Tibial artery (tissue), 4 donors: ENCODE measurements at places on chromosomes 11 and 22.
A peak's percentile ranks its signal among the peaks of the same experiment; 100 is the strongest.

- DNase-seq, result no peak
Measured at GRCh38 chr11:1078191-1078601, 3.5 kb downstream of the MUC2 start.

GRCh38 chr11:73271936-73272679 is at the start of gene P2RY6:
P2RY6 (plus strand) TSS chr11:73272338; CDS start chr11:73296519, 24,181 bp downstream.
- DNase-seq, result peak; percentile 42

DNA sequence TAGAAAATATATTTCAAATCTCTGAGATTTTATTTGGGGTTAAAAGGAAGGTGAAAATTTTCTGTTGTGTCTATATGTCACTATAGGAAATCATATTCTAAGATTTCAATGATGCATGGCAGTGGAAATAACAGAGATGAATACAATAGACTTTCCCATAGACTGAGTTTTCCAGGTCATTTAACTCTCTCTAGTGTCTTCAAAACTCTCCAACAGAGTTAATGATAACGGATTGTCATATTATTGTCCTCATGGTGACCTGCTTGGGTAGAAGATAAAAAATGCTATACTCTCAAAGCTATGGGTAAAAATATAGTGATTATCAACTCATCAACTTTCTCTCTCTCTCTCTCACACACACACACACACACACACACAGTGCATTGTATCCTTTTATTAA is 312.9 kb downstream of the CNTN5 start:
- DNase-seq, result no peak

GRCh38 chr11:101215069-101215468 is 85.5 kb upstream of the PGR start:
- no peak for DNase-seq

- DNase-seq, result no peak
Measured at GRCh38 chr11:124832571-124832970, 32.4 kb upstream of the MSANTD2 start.

DNA sequence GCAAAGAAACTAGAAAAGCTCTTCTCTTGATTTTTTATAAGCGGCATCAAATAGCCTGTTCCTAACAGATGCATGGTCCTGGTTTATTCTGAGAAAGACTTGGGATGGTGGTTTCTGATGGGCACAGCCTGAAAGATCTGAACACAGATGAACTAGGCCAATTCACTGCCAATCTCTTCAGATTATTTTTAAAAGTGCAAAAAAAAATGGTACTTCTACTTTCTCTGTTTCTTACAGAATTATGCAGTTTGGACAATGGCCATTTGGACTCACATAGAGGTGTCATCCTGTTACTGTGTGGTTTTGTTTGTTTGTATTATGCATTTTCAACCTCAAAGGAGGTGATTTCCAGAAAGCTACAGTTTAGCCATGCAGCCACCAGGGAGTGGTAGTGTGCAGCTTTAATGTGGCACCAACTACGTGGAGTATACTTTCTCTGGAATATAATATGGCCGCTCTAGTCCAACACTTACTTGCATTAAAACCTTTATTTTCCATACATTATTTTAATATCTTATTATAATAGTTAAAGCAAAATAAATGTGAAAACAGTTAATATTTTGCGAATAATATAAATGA is 469.8 kb upstream of the KIRREL3 start:
- DNase-seq, result no peak

- no peak for DNase-seq
Measured at GRCh38 chr22:27635435-27635834, 166.1 kb downstream of the MN1 start.

GRCh38 chr11:121482231-121483129 is 29.7 kb upstream of the SORL1-AS1 start:
- no peak for DNase-seq

DNA sequence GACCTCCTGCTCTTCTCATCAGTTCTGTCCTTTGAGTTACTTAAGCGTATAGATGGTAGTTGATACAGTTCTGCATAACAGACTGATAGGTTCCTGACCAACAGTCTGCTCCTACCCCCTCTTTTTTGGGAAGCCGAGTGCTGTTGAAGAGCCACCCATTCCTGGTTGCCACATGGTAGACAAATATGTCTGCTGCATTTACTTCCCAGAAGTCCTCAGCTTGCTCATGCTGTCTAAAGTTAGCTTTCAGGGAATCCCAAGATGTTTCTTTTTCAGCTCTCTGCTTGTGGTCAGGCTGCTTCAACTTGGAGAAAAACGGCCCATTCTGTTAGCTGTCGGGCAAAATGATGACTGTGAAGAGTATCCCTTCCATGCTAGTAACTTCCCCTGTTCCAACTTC is 48.7 kb downstream of the C22orf31 start:
- DNase-seq, result no peak

DNA sequence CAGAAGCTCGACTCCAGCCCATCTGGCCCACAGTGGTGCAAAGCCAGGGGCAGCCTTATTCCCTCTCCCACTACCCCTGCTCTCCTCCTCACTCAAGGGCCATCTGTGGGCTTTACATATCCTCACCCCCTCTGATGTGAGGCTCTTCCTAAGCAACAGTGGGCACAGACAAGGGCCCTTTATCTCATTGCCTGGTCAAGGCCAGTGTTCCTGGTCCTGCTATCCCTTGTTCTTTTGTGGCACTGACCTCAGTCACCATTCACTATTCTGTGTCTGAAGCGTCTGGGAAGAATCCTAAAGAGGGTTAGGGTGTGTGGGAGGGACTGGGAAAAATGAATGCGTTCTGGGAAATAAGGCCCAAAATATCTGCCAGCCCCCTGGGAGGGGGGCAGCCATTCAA is 7.3 kb downstream of the DNAL4 start:
- no peak for DNase-seq

DNA sequence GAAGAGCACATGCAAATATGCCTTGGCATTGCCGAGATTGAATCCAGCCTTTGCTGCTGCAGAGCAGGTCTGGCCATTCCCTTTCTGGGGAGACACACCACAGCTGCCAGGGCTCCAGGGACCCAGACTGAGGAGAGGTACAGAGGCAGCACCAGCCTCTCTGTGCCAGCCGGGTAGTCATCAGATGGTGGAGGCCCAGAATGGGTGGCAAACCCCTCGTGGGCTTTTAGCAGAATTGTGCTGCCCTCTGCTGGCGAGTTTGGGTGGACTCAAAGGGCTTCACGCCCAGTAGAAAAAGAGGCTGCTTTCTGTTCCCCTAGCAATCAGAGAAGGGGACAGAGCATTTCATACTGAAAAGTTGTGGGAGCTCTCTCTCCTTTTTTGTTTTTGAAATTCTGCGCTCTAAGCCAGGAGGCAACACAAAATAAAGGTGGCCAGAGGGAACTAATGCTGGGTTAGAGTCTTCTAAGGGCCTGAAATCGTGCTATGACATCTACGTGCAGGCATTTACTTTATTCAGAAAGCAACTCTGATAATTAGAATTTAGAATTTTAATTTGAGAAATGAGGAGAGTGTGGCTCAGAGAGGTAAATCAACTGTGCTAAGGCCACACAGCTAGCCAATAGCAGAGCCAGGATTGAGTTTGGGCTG is 158.8 kb upstream of the NAV2 start:
- DNase-seq, result peak; percentile 80

GRCh38 chr22:20957683-20958431 is 9.2 kb upstream of the AIFM3 start:
- no peak for DNase-seq

DNA sequence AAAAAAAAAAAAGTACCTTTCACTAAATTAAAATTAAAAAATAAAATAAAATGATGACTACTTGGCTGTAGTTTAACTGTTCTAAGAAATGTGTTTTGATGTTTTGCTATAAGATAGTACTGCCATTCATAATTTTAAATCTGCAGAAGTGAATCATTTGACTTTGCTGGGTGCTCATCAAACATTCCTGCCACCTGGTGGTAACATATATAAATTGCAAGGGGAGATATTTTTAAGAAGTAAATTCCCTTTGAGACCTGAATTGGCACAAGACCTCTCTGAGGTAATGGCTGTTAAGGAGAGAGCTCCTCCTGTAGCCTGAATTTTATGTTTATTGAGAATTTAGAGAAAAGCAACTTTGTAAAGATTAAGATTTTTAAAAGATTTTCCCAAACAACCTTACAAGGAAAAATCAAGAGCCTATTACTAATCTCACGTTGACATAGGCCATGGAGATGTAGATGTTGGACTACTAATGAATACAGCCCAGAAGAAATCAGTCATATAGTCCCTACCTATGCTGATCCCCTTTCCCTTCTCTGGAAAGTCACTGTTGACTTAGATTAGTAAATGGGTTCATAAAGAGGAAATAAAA is 11.9 kb upstream of the NARS2 start:
- DNase-seq, result no peak

- DNase-seq, result no peak
Measured at GRCh38 chr22:39925909-39926679, 25.2 kb downstream of the GRAP2 start.

DNA sequence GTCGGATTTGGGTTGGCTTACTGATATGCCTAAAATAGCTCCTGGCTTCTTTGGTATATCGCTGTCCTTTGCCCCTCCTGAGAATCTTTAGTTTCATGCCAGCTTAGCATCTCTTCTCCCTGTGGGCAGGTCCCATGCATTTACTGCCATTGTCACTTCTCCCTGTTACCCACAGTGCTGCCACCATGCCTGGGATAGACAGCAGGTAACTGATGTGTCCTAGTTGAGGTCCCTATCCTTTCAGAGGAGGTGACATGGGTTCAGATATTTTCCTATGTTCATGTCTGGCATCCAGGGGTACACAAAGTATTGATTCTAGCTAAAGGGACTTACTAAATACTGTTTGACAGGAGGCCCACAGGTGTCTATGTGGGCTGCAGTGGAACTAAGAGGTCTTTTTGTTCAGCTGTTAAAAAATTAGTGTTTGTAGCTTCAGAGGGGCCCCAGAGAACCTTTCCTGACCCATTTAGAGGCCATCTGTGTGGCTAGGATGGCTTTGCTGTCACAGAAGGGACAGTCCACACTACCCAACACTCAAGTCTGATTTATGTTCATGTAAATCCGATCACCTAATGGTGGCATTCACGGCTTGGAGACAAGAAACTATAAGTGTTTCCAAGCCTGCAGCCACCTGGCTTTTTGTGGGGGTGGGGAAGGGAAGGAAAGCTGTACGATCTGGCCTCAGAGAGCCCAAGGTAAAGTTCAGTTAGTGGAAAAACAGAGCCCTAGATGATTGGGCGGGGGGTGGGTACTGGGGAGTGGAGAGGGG is 8.5 kb downstream of the TIMP3 start:
- no peak for DNase-seq

- DNase-seq, result no peak
Measured at GRCh38 chr22:50170453-50171318, at the start of gene PANX2. PANX2 (plus strand) TSS chr22:50170731; CDS start chr22:50170731, 0 bp downstream.

DNA sequence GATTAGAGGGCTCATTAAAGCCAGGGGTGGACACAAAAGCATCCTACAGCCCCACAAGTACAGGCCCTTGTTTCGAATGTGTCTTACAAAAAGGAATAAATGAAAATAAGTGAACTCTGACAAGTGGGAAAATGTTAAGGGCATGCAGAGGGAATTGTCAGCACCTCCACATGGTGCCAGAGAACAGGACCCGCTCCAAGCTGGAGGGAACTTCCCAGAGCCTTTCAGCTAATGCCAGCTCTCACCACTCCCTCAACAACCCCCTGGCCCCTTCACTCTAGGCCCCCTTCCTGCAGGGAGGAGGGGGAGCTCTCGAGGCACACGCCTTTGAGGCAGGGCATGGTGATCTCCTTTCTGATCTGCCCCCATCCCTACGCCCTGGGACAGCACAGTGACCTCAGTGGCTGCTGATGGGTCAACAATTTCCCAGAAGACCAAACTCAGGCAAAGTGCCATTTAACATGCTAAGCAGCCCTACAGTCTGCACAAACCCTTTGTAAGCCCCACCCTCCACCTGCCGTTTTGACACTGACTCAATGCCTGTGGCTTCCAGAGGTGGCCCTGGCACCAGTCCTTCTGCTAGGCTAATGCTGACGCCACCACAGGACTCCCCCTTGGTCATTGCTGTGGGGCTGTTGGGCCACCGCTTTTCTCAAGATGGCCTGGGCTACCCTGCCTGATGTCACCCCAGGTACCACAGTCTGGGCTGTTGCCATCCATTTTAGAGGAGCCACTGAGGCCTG is 12.5 kb upstream of the CHST1 start:
- no peak for DNase-seq

DNA sequence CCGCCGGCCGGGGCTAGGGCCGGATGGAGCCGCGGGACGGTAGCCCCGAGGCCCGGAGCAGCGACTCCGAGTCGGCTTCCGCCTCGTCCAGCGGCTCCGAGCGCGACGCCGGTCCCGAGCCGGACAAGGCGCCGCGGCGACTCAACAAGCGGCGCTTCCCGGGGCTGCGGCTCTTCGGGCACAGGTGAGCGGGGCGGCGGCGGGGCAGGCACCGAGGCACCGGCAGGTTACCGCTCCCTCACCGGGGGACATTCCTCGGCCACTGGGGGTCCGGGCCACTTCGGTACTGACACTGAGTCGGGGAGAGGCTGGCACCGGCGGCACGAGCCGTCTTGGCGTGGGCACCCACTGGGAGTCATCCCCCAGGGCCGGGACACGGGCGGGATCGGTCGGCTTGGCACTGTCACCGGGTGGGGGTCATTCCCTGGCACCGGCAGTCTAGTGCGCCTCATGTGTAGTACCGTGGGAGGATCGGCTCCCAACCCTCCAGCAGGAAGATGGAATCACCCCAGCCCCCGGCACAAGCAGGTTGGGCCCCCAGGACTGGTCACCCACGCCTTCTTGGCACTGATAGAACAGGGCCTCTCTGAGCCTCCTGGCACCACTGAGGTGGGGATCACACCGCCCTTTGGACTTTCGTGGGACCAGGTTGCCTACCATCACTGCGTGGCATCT is 511 bp downstream of the DGKZ start:
- DNase-seq, result peak; percentile 74

GRCh38 chr11:119147604-119148333 is 1.1 kb upstream of the ABCG4 start:
- DNase-seq, result no peak

DNA sequence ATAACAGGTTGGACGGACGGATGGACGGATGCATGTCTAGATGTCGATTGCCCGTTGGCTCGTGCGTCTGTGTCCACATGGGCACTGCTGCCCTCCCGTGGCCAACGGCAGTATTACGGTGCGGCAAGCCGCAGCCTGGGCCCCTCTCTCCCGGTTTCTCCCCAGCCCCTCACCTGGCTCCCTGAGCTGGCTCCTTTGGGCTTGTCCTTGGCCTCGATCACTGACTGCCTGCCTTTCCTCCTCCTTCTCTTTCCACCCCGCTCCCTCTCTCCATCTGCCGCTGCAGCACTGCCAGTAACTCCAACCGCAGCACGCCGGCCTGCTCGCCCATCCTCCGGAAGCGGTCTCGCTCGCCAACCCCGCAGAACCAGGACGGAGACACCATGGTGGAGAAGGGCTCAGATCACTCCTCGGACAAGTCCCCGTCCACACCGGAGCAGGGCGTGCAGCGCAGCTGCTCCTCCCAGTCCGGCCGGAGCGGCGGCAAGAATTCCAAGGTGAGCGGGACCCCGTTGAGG is 77.3 kb downstream of the SCN3B start:
- no peak for DNase-seq
